ENCODE measurements at places on chromosomes 12 and 14. TPM values are rescaled to one million over a fixed set of nuclear protein-coding genes. Genes with fewer than 3 reads are reported as not detected.

DNA sequence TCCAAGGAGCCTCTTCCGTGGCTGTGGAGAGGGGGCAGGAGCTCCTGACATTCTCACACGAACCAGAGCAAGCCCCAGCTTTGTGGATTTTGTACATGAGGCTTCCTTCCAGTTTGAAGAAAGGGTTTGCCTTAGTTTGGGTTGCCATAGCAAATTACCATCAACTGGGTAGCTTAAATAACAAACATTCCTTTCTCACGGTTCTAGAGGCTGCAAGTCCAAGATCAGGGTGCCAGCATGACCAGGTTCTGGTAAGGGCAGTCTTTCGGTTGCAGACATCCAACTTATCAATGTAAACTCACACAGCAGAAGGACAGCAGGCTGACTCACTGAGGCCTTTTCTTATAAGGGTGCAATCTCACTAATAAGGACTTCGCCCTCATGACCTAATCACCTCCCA lies 25.9 kb upstream of the STAB2 start:
- no peak for DNase-seq

GRCh38 chr14:63290741-63291430 lies 27.8 kb downstream of the GPHB5 start:
- no peak for DNase-seq

GRCh38 chr12:85872497-85873091 lies 1.5 kb upstream of the NTS start:
- DNase-seq: no peak

DNA sequence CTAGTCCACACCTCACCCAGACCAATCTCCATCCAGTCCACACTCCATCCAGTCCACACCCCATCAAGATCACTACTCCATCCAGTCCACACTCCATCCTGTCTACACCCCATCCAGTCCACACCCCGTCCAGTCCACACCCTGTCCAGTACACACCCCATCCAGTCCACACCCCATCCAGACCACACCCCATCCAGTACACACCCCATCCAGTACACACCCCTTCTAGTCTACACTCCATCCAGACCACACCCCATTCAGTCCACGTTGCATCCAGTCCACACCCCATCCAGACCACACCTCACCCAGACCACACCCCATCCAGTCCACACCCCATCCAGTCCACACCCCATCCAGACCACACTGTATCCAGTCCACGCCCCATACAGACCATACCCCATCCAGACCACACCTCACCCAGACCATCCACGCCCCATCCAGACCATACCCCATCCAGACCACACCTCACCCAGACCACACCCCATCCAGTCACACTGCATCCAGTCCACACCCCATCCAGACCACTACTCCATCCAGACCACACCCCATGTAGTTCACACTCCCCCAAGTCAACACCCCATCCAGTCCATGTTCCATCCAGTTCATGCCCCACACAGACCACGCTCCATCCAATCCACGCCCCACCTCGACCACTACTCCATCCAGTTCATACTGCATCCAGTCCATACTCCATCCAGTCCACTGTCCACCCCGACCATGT lies 116.6 kb upstream of the RTL1 start:
- DNase-seq: peak; percentile 20

GRCh38 chr14:92906823-92907222 lies 16.1 kb upstream of the CHGA start:
- no peak for DNase-seq

GRCh38 chr14:94601884-94602391 lies 10.3 kb upstream of the SERPINA3 start:
- DNase-seq: no peak

- DNase-seq: no peak
Measured at GRCh38 chr14:39673734-39674133, 241.5 kb upstream of the FBXO33 start.

The BCL2L14 gene
- total RNA-seq: not detected

The AMHR2 gene
- 12.3 TPM for total RNA-seq

The KRT71 gene
- not detected for total RNA-seq
